GM23338 (cell line): ENCODE measurements at places on chromosomes 16 and 17. TPM values are rescaled to one million over a fixed set of nuclear protein-coding genes. Genes with fewer than 3 reads are reported as not detected.
A peak's percentile ranks its signal among the peaks of the same experiment; 100 is the strongest.

- no peak for DNase-seq
Measured at GRCh38 chr16:72935896-72936295, 112.0 kb downstream of the ZFHX3 start.

DNA sequence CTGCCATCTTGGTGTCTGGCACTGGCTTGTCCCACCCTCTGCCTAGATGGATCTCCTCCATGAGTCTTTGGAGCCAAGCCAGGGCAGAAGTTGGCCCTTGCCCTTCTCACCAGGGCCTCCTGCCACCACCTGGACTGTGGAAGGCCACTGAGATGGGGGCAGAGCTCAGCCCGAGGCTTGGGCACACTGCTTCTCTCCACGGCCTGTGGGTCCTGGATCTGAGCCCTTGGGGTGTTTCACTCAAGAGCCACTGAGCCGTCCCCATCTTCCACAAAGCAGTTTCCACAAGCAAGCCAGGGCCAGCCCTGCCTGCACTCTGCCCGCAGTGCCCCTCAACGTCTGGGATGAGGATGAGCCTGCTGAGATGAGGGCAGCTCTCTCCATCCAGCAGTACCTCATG, 16.7 kb upstream of the CD300A start:
- no peak for DNase-seq

- DNase-seq, result no peak
Measured at GRCh38 chr16:9868606-9869149, 313.6 kb downstream of the GRIN2A start.

- DNase-seq, result no peak
Measured at GRCh38 chr17:21462237-21462636, 86.1 kb downstream of the KCNJ12 start.

DNA sequence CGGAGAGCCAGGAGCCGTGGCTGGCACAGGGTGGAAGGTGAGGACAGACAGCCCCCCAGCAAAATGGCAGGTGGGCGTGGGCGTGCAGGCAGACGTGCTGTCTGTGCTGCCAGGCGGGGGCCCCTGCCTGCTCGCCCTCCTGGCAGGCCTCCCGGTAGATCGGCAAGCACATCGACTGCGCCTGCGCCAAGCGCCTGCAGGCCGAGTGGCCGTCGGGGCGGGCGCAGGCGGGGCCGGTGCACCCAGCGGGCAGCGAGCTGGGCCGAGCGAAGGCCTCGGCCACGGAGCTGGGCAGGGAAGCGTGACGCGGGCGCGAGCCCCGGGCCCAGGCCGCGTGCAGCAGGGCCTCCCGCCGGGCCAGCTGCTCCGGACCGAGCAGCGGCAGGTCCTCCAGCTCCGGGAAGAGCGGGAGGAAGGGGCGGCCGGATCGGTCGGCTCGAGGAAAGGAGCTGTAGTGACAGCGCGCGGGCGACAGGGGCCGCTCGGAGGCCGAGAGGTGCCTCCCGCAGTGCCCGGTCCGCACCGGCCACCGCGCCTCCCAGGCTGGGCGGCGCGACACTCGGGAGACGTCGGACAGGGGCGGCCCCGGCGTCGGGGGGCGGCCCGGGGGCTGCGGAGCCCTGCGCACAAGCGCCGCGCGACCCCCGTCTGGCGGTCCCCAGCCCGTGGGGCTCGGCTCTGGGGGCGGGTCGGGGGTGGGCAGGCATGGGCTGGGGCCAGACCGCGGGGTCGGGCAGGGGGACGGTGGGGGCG, 16.9 kb downstream of the GRIN2C start:
- peak; percentile 89 for DNase-seq

DNA sequence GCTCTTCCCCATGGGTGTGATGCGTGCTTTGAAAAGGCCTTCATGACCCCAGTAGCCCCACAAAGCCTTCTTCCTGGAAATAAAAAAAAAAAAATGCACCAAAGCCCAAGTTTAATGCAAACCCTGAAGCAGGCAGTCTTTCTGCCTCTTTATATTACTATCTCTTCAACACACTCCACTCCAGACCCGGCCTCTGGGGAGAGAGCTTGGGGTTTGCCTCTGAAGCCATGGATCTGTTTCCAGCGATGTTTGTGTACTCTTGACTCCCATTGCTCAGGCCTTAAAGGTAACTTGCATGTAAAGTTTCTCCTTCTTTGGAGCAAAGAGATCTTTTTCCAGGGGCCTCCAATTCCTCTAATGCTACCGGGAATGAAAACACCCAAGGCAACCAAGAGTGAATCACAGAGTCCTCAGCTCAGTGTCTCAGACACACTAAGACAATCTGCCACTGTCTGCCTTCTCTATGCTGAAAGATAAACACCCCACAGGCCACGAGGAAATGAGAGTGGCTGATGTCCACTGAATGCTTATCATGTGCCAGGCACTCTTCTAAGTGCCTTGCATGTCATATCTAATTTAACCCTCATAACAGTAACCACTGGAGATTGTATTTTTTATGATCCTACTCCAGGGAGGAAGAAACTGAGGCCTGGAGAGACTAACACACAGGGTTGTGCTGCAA, 56.4 kb upstream of the AKTIP start:
- DNase-seq, result no peak

DNA sequence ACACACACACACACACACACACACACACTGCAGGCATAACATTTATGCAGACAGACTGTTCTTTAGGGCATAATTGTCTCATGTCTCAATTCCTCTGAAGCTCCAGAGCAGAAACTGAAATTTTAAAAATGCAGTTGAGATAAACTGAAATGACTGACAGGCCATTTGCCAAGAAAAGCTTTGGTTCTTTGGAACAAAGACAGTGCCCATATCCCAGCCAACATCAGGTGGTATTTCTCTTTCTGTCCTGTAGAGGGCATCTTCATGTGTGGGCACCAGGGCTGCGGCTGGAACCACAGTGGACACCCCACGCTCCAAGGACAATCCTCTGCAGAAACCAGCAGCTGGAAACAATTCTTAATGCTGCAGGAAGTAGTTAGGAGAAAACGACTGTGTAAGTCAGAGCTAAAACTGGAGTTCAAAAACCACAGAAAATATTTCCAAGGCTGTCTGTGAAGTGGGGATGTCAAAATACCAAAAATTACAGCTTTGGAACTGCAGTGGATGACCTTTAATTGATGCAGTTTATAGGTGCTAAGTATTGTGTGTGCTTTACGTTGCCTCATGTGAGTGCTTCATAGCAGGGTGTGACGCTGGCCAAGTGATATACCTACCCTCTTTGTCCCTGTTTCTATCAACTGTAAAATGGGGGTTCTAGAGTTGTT, 10.6 kb upstream of the MEFV start:
- DNase-seq, result peak; percentile 66

- no peak for DNase-seq
Measured at GRCh38 chr16:66834746-66835145, 4.0 kb upstream of the NAE1 start.

GRCh38 chr16:15526731-15527130, 92.3 kb downstream of the BMERB1 start:
- DNase-seq, result no peak

DNA sequence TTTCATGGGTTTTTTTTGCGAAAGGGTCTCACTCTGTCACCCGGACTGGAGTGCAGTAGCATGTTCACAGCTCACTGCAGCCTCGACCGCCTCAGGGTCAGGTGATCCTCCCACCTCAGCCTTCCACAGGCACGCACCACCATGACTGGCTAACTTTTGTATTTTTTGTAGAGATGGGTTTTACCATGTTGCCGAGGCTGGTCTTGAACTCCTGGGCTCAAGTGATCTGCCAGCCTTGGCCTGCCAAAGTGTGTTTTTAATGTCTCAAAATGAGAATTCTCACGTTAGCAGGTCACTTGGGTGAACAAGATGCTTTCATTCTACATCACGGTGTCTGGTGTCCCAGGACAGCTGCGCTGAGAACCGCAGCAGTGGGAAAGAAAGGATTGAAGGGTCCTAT, 3.2 kb downstream of the FBXO31 start:
- no peak for DNase-seq

DNA sequence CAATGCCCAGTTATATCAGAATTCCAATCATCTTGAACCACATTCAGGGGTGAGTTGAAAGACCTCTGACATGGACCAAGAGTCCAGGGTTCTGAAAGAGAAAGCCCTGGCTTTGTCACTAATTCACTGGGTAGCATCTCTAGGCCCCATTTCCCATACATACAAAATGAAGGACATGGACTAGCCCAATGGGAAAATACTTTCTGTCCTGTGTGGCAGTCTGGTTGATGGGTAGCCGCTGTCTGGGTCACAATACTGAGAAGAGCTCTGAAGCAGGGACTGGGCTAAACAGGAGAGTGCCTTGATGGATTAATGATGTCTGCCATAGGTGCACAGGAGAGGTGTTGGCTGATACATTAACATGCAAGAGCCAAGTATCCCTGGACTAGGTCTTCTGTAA, 214.3 kb downstream of the RAB11FIP4 start:
- DNase-seq, result no peak

Gene PRSS36
- 1.3 and 1.4 TPM in 2 replicates for total RNA-seq

DNA sequence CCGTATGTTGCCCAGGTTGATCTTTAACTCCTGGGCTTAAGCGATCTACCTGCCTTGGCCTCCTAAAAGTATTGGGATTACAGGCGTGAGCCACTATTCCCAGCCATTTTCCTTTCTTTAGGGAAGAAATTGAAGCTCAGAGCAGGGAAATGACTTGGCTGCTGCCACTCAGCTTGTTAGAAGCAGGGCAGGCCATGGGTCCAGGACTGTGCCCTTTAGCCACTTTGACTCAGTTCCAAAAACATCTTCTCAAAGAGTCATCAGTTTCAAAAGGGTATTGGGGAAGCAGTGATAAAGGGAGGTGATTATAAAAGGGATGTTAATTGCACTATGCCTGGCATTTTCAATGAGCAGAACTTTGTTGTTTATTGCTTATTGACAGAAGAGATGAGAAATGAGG, 402.8 kb downstream of the SNX29 start:
- DNase-seq, result no peak

Gene SPOP
- 13.9 and 29.4 TPM in 2 replicates for total RNA-seq

DNA sequence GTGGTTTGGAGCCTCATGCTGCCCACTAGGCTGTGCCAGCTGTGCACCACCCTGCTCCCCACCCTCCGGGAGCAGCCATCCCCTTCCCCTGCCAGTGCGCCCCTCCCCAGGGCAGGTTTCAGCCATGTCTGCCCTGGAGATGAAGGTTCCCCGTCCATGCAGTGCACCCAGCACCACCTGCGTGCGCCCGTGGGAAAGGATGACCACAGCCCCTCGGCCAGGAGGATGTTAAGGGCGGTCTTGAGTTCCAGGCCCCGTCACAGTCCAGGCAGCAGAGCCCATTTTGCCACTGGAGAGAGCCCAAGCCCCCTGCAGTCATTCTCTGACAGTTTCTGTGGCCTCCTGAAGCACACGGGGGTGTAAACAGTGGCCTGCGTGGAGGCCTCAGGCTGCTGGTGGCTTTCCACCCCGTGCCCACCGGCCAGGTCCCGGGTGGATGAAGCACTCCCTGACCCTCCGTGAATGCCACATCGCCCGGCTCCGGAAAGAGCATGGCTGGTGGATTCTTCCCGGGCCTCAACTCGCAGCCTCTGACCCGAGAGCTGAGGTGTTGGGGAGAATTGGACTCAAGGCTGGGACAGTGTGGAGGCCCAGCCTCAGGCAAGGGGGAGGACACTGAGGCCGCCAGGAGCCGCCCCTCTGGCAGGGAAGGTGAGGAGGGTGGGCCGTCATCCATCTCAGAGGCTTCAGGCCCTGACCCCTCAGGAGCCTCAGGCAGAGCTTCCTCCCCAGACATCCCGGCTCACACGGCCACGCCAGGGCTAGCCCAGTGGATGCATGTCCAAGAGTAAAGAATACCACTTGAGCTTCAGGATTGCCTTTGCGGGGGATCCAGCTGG, 69.7 kb upstream of the CHMP6 start:
- no peak for DNase-seq

Gene SPATA32
- not detected in 2 replicates for total RNA-seq

- DNase-seq, result no peak
Measured at GRCh38 chr17:31692027-31692426, 167.0 kb downstream of the COPRS start.

DNA sequence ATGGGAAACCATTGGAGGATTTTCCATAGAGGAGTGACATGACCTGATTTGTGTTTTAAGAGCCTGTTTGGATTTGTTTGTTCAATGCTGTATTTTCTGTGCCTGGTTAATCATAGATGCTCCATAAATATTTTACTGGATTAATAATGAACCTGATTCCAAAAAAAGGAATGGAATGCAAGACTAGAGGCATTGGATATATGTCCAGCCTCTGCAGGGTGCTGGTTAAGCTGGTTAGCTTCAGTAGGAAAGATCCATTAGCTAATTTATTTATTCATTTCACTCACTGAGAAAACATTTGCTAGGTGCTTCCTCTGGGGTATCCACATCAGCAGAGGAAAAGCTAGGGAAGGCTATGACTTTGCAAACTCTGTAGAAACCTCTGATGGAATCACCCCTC, 57.7 kb downstream of the SHISA9 start:
- DNase-seq, result no peak

GRCh38 chr17:50554201-50554600, 6.3 kb upstream of the CACNA1G start:
- DNase-seq, result no peak

- no peak for DNase-seq
Measured at GRCh38 chr17:11503308-11504035, 94.8 kb upstream of the DNAH9 start.

- DNase-seq, result no peak
Measured at GRCh38 chr17:31509095-31509804, 117.8 kb downstream of the RAB11FIP4 start.

GRCh38 chr17:49603720-49604119, 28.0 kb downstream of the NXPH3 start:
- DNase-seq, result no peak

DNA sequence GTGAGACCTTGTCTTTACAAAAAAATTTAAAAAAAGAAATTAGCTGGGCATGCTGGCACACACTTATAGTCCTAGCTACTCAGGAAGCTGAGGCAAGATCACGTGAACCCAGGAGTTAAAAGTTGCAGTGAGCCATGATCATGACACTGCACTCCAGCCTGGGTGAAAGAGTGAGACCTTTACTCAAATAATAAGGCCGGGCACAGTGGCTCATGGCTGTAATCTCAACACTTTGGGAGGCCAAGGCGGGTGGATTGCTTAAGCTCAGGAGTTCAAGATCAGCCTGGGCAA, 11.5 kb upstream of the RIPOR1 start:
- no peak for DNase-seq

GRCh38 chr16:12257926-12258561, 281.5 kb downstream of the SNX29 start:
- DNase-seq, result peak; percentile 28

- no peak for DNase-seq
Measured at GRCh38 chr17:50903604-50904517, 37.7 kb upstream of the TOB1 start.
